ENCODE measurements at places on chromosomes 6 and 20. TPM values are rescaled to one million over a fixed set of nuclear protein-coding genes. Genes with fewer than 3 reads are reported as not detected.

The SGK2 gene
- 0.89 TPM for total RNA-seq

The BMP5 gene
- total RNA-seq: 1.5 TPM

The C20orf144 gene
- not detected for total RNA-seq

The LAMA2 gene
- total RNA-seq: 144 TPM

The ZFAND3 gene
- total RNA-seq: 104 TPM

The COL21A1 gene
- 123 TPM for total RNA-seq

The HSPA12B gene
- 17.4 TPM for total RNA-seq

The LST1 gene
- 6.6 TPM for total RNA-seq

The DEF6 gene
- total RNA-seq: 0.96 TPM

The SRSF12 gene
- total RNA-seq: 0.47 TPM

The MTHFD1L gene
- total RNA-seq: 4.0 TPM

The ID4 gene
- total RNA-seq: 2.9 TPM

The PPP1R3G gene
- total RNA-seq: 6.8 TPM

The FOXA2 gene
- not detected for total RNA-seq

The SLC17A3 gene
- not detected for total RNA-seq

The APOM gene
- total RNA-seq: 3.6 TPM

The TPMT gene
- 12.7 TPM for total RNA-seq

The CMTR1 gene
- total RNA-seq: 31.2 TPM

The GLP1R gene
- total RNA-seq: 2.2 TPM

The ULBP2 gene
- 1.1 TPM for total RNA-seq
